NCI-H2029 (cell line): ENCODE measurements at places on chromosomes 5 and 9.

- peak; percentile 19 for DNase-seq
Measured at GRCh38 chr5:6574537-6575245, 58.2 kb downstream of the NSUN2 start.

GRCh38 chr9:114580609-114581193 lies 6.9 kb upstream of the ATP6V1G1 start:
- DNase-seq: no peak

DNA sequence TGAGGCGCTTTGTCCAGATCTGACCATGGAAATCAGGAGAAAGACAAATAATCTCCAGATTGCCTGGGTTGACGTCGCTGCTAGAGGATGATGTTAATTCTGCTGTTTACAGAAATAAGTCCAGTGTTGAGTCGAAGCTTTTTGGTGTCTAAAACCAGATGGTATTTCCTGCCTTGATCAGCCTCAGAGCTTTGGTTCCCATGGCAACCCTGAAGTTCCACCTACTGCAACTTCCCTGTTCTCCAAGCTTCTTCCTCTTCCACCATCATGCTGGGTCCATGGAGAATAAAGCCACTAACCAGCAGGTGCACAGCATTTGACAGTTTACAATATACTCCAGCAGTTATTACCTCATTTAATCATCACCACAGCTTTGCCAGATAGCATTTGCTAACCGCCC lies 18.0 kb upstream of the GABBR2 start:
- no peak for DNase-seq

- DNase-seq: no peak
Measured at GRCh38 chr9:4661611-4662010, 483 bp upstream of the PLPP6 start.

- no peak for DNase-seq
Measured at GRCh38 chr5:94457788-94458187, 160.6 kb downstream of the KIAA0825 start.

- no peak for DNase-seq
Measured at GRCh38 chr5:32160228-32160627, 13.9 kb downstream of the GOLPH3 start.

DNA sequence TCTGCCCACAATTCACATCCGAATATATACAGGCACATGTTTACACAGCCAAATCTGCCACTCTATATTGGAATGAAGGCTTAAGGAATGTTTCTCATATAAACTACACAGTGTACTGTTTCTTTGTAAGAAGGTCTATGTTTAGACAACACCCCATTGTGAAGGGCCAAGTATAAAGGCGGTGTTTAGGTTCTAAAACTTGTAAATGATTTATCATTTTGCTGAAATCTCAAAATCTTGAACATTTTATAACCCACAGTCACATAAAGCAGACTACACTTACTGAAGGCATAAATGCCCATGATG lies 94.0 kb downstream of the ZNF608 start:
- DNase-seq: no peak

- DNase-seq: peak; percentile 17
Measured at GRCh38 chr5:149674686-149675085, 55.4 kb upstream of the PPARGC1B start.

DNA sequence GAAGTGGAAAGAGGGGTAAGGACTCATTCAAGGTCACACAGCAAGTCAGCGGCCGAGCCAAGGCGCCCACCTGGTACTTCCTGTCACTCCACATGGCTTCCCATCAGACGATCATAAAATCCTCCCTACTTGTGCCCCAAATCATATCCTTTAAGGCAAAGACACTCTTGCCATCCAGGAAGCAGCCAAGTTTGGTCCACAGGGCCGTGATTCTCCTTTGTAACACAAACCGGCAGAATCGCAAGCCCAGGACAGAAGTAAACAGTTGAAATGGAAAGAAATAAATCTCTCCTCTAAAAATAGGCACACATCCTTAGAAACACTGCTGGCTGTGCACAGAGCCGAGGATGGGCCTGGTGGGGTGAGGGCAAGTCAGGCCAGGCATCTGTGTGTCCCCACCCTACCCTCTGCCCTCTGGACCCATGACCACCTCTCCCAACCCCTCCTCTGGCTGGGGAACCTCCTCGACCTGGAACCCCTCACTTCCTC lies 30.5 kb downstream of the TMOD1 start:
- DNase-seq: no peak

- no peak for DNase-seq
Measured at GRCh38 chr5:180648658-180649296, 623 bp downstream of the FLT4 start.

DNA sequence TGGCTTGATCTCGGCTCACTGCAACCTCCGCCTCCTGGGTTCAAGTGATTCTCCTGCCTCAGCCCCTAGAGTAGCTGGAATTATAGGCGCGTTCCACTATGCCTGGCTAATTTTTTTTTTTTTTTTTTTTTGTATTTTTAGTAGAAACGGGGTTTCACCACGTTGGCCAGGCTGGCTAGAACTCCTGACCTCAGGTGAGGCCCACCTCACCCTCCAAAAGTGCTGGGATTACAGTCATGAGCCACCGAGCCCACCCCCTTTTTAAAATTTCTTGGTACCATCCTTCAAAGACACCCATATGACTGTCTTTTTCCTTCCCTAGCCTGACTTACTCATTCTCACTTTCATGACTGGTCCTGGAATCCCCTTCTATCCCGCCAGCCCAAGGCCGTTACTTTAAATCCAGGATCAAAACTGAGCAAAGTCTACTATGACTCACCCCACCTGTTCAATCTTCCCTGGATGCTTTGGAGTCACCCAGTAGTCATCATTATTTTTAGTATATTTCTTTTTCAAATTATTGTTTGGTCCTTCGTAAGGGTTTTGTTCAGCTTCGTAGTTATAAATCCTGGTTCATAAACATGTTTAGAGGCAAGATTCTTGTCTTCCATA lies 1.2 kb upstream of the TBCA start:
- DNase-seq: no peak

DNA sequence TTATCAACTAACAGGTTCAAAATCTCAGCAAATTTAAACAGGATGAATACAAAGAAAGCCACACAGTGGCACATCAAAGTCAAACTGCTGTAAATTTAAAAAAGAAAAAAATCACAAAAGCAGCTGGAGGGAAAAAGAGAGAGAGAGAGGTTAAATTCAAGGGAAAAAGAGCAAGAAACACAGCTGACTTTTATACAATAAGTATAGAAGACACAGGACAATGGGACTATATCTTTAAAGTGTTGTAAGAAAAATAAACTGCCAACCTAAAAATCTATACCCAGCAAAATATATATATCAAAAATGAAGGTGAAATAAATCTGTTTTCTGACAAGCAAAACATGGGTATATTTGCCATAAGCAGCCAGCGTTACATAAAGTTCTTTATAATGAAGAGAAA lies 261.5 kb downstream of the TLE1 start:
- no peak for DNase-seq

GRCh38 chr5:158060212-158060611 lies 201.3 kb upstream of the CLINT1 start:
- DNase-seq: no peak

DNA sequence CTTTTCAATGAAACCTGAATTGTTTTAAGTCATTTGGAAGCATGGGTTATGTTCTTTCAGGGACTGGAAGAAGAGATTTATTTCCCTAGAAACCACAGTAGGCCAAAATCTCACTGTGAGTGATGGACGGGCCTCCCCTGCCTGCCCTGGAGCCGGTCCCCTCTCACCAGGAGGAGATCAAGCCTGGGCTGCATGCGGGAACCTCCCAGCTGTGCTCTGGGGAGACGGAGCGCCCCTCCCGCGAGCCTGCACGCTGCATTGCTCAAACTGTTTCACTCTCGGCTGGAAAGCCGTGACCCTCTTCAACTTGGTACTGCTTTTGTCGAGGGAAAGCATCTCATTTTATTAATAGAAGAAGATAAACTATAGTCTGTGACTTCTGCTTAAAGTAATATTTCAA lies 85.4 kb downstream of the IRX2 start:
- no peak for DNase-seq

- no peak for DNase-seq
Measured at GRCh38 chr9:125180876-125181275, 8.7 kb downstream of the PPP6C start.

DNA sequence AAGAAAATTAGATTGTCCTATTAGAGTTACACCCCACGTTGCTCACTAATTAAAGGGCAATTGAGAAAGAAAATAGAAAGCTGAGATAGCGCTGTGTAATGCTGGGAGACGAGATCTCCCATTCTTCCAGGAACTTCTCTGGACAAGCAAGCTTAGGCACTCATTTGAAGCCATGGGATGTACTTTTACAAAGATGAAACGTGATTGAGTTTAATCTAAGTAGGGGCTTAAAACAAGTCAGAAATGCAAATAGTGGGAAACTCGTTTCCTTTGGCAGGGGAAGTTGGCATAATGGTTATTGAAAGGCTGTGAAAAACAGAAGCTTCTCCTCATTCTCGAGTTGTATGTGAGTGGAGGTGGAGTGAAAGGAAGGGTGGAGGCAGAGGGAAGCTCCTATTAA lies 3.7 kb downstream of the PRDM6 start:
- no peak for DNase-seq

DNA sequence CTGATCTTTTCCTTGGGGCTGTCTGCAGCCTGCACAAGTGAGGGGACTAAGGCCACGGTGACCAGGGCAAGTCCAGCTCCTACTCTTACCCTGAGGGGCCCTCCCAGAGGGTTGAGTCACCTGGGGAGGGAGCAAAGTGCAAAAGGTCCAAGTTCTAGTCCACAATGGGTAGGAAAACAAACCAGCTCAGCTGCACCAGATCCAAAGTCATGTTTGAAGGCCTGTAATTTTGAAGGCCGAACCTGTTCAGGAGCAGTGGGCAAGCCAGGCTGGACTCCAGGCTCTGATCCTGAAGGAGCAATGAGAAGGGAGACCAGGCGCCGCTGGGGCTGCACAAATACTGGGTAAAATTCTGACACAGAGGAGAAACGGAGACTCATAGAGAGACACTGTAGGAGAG lies 15.8 kb upstream of the TCF7 start:
- no peak for DNase-seq

- DNase-seq: peak; percentile 51
Measured at GRCh38 chr5:90264689-90265544, 144.6 kb downstream of the CETN3 start.

GRCh38 chr5:172658961-172659501 lies 18.0 kb downstream of the NEURL1B start:
- peak; percentile 85 for DNase-seq

DNA sequence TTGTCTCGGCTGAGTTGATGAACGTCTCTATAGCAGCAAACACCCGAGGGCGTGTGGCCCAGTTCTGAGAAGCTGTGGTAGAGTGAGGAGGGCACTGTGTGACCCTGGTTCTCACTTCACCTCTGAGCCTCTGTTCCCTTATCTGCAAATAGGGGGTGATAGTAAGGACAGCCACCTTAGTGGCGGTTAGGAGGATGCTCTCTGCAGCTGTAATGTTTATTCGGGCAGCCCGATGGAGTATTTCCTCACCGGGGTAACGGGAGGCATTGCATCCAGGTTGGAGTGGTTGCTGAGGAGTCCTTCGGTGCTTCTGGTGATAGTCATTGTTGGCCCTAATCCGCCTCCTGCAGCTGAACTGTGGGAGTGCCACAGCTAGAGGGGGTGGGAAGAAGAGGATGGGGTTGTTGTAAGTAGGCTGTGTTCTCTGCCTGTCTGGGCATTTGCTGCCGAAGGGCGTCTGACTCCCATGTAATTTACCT lies 13.9 kb downstream of the PRRC2B start:
- DNase-seq: peak; percentile 69

- DNase-seq: no peak
Measured at GRCh38 chr9:100394816-100395215, 32.1 kb upstream of the MSANTD3 start.

DNA sequence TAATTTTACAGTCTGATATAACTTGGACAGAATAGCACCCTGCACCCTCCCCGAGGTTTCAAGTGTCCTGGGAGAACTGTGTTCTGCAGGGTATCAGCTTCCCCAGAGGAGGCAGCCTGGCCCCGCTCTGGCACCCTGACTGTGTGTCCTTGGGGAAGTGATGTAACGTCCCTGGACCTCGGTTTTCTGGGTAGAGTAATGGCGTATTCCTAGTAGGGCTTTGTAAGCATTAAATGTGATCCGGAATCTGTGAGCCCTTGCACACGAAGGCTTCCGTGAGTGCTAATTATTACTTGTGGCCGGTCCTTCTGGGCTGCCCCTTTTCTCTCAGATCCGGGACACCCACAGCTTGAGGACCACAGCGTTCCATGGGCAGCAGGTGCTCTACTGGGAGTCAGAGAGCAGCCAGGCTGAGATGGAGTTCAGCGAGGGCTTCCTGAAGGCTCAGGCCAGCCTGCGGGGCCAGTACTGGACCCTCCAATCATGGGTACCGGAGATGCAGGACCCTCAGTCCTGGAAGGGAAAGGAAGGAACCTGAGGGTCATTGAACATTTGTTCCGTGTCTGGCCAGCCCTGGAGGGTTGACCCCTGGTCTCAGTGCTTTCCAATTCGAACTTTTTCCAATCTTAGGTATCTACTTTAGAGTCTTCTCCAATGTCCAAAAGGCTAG lies 1.0 kb upstream of the CACFD1 start:
- no peak for DNase-seq

- DNase-seq: no peak
Measured at GRCh38 chr5:2196989-2197619, 314.4 kb upstream of the IRX4 start.

GRCh38 chr5:149466457-149466972 lies 84.7 kb downstream of the CSNK1A1 start:
- DNase-seq: no peak

- no peak for DNase-seq
Measured at GRCh38 chr9:84007662-84008061, 27.1 kb downstream of the RMI1 start.

GRCh38 chr5:40552981-40553380 lies 126.7 kb upstream of the PTGER4 start:
- DNase-seq: no peak

- no peak for DNase-seq
Measured at GRCh38 chr9:104080983-104081382, 13.1 kb upstream of the SMC2 start.

DNA sequence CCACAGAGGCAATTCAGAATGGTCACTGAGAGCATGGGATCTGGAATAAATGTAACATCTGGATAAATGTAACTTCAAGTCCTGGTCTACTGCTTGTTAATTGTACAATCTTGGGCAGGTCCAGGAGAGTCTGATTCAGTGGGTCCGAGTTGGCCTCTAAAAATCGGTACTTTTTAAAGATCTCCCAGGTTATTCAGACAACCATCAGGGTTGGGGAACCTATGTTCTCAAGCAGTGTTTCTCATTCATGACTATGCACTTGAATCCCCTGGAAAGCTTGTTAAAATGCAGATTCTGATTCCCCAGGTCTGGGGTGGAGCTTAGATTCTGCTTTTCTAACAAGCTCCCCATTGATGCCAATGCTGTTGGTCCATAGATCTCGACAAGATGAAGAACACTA lies 14.8 kb downstream of the ANXA1 start:
- no peak for DNase-seq

- DNase-seq: no peak
Measured at GRCh38 chr9:16871336-16872151, 1.1 kb upstream of the BNC2 start.

- no peak for DNase-seq
Measured at GRCh38 chr9:98732801-98733200, 24.1 kb upstream of the GABBR2 start.
